ENCODE measurements at places on chromosomes 5 and 9.

GRCh38 chr9:107732781-107733522, 243.4 kb upstream of the KLF4 start:
- no peak for DNase-seq

GRCh38 chr5:154571325-154572035, 93.5 kb upstream of the HAND1 start:
- DNase-seq: no peak

- no peak for DNase-seq
Measured at GRCh38 chr9:8899511-8899910, 1099.9 kb upstream of the DMAC1 start.

DNA sequence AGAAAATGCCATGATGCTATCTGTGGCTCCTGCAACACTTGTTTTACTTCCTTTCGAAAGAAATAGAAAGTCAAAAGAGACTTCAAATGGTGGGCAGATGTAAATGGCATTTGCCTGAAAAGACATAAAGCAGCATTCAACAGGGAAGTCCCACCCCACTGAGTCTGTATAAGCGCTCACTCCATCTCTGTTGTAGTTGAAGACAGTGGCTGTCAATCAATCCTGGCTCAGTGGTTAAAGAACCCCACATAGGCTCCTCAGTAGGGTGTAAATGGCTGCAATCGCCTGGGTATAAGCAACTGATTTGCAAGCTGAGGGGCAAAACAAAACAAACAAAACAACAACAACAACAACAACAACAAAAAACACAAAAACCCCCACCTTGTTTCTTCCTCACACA, 158.7 kb downstream of the EFNA5 start:
- no peak for DNase-seq

DNA sequence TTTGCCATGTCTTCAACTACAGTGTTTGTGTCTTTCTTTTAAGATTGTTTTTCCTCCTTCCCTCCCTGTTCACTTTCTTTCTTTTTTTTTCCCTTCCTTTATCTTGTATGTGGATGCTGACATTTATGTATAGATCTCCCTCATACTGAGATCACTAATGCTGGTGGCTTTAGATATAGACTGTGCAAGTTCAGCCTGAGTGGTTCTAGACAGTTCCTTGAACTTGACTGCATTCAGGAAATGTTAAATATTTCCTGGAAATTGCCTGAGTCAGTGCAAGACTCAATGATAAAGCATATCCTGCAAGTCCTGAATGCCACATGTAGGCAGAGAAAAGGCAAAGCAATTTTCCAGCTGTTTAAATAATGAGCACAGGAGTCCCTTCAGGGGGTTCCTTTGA, 182.5 kb upstream of the NR3C1 start:
- DNase-seq: no peak

GRCh38 chr5:176446884-176447590, 1.1 kb upstream of the FAF2 start:
- DNase-seq: peak; percentile 4

GRCh38 chr5:30324083-30324482, 869.4 kb upstream of the CDH6 start:
- no peak for DNase-seq

DNA sequence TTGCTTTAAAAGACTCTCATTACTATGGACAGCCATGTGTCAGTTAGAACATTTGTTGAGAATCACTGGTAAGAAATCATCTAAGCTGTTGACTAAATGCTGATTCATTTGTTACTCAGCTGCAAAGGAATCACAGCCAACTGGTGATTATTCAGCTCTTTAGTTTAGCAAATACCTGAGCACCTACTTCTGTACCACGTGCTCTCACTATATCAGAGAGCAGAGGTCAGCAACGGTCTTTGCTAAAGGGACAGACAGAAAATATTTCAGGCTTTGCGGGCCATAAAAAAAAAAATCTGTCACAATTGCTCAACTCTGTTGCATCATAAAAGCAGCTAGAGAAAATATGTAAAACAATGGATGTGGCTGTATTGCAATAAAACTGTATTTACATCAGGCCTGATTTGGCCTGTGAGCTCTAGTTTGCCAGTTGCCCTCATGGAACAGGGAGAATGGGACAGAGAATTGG, 377.6 kb downstream of the DNAH5 start:
- no peak for DNase-seq

DNA sequence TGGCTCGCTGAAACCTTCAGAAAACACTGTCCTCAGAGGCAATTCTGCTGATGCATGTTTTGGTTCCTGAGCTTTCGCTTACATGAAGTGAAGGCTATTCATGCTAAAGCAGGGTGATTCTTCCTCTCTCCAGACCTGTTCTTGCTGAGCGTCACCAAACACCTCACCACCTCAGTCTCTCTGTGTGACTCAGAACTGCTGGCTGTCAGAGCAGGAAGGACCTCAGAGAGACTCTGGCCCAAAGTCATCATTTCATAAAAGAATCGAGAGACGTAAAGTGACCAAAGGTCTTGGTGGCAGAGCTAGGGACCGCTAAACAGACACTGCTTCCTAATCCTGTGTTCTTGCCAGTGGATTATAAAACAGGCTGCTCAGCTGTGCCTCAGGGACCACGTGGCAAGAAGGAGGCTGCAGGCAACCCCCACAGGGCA, 73.8 kb downstream of the LHFPL2 start:
- DNase-seq: no peak

DNA sequence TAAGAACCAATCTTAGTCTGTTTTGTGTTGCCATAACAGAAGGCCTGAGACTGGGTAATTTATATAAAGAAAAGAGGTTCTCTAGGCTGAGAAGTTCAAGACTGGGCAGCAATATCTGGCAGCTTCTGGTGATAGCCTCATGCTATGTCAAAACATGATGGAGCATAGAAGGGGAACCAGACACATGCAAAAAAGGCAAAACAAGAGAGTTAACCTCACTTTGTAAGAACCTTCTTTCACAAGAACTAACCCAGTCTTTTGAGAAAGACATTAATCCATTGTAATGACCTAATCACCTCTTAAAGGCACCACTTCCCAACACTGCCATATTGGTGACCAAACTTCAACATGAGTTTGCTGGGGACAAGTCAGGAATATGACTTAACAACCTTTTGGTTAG, 37.3 kb downstream of the FSD1L start:
- DNase-seq: no peak

GRCh38 chr5:180470361-180470760, 23.8 kb upstream of the CNOT6 start:
- DNase-seq: no peak

Data from CD4-positive, alpha-beta T cell treated with Interleukin-2 at 100 ng/mL for 4 hours (primary cell).